ENCODE measurements at places on chromosomes 1 and 21.

DNA sequence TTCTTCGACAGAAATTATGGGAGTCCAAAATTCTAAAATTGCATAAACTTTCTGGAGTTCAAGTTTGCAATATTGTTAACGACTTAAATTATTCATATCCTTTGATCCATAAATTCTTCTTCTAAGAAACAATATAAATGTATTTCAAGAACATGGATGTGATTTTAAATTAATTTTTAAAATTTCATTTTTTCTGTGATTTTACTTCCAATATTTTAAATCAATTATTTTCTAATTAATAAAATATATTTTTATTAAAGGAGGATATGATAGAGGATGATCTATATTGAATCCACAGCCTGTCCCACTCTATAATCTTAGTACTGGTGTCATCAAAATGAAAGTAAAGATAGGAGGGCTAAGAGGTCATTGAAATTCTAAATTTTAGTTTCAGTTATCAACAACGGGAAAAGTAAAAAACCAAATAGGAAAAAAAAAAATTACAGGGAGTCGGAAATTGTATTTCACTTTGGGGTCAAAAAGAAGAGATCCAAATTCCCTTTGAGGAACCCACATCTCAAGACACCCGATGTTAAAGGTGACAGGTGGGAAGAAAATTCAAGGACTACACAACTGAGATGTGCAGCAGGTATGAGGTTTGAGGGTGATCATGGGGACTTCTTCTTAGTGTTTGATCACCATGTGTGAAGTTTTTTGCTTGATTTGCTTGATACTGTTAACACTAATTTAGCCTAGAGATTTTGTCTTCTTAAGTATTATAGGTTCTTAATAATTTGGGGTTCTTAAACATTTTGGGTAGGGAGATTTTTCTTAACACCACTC is 154.8 kb upstream of the RGS18 start:
- no peak for DNase-seq

DNA sequence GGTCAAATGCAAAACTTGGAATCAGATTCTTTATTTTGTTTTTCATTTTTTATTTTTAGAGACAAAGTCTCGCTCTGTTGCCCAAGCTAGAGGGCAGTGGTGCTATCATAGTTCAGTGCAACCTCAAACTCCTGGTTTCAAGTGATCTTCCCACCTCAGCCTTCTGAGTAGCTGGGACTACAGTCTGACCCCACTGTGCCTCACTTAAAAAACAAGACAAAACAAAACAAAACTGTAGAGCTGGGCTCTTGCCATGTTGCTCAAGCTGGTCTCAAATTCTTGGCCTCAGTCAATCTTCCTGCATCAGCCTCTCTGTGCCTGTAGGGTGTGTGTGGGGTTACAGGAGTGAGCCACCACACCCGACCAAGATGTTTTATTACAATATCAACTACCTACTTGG is 396.0 kb upstream of the USP24 start:
- DNase-seq: no peak

DNA sequence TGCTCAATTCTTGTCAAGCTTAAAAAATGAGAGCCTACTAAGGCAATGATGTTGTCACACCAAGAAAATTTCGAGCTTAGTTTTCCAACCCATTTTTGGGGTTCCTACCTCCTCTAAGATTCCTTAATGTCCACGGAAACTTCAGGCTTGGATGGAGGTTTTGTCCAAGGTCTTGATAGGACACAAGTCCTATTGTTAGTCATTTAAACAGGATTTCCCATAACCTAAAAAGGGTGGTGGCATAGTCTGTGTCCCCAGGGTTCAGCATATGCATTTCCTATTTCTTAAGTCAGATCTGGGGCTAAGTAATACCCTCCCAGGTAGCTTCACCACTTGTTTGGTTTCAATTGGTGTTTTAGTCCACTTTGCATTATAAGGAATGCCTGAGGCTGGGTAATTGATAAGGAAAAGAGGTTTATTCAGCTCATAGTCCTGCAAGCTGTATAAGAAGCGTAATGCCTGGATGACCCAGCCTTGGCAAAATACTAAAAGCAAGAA is 10.9 kb upstream of the PADI2 start:
- DNase-seq: no peak

DNA sequence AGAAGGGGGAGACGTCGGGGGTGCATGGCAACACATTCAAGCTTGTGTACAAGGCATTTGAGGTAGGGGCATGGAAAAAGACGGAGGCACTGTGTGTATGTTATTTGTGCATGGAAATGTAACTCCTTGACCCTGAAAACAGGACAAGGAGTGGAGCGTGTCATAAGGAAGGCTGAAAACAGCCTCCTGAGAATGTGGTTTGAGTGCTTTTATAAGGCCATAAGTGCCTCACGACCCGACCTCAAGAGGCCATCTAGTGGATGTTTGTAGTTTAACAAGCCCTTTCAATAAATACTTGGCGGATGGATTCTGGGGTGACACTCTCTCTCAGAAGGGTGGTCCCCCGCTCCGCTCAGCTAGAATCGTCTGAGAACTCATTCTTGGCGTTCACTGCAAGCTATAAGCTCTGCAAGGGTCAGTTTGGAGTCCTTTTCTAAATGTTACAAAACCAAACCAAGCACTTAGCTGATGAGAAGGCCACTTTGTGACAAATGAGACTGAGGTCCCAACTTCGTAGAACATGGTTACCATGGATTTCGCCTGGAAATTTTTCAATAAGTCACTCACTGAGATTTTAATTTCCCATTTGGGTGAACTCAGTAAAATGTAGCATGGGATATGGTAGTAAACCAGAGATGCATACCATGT is 38.8 kb upstream of the CLCA4 start:
- no peak for DNase-seq

DNA sequence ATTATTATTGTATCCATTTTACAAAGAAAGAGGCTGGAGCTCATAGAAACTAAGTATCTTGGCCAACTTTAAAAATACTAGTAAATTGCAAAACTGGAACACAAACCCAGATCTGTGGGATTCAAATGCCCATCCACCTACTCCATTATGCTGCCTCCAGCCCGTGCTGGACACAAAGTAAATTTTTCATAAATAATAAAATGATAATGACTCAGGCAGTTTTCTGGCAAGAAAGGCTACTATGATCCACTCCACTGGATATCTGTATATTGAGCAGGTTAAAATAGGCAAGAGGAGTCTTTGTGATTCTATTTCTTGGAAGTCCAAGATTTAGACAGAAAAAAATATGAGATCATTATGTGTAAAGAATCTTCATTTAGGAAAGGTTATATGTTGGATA is 138.3 kb upstream of the DUSP10 start:
- no peak for DNase-seq

GRCh38 chr1:6037338-6037762 is 8.3 kb upstream of the KCNAB2 start:
- DNase-seq: no peak
